RPMI8226 (cell line): ENCODE measurements at places on chromosomes 3 and 15.
A peak's percentile ranks its signal among the peaks of the same experiment; 100 is the strongest.

DNA sequence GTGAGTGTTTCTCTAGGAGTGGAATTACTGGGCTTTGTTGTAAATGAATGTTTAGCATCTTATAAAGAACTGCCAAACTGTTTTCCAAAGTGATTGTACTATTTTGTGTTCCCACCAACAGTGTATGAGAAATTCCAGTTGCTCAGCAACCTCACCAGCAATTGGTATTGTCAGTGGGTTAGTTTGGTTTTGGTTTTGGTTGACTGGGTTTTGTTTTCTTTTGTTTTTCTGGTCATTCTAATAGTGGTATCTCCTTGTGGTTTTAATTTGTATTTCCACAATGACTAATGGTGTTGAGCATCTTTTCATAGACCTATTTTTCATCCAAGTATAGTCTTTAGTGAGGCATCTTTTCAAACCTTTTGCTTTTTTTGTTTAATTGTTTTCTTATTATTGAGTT, 27.1 kb downstream of the FILIP1L start:
- no peak for DNase-seq

GRCh38 chr15:91133511-91133910, 33.5 kb downstream of the SV2B start:
- DNase-seq, result no peak

GRCh38 chr3:10228248-10228950, 19.9 kb upstream of the TATDN2 start:
- DNase-seq, result no peak

DNA sequence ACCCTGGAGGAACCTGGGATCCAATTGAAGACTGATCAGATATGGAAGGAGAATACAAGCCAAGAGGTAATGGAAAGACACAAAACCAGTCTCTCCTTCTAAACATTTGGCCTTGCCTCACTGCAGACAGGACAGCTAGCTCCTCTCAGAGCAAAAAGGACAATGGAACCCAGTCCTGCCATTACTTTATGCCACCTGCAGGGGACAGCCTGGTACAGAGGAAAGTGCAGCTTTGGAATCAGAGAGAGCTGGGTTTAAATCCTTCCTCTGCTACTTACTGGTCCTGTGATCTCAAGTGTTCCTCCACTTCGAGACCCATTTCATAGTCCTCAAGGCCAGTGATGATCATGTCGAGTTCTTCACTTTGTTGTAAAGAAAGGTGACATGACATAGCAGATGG, 159.4 kb upstream of the SMAD3 start:
- no peak for DNase-seq

GRCh38 chr15:26325495-26325894, 447.4 kb downstream of the GABRB3 start:
- no peak for DNase-seq

DNA sequence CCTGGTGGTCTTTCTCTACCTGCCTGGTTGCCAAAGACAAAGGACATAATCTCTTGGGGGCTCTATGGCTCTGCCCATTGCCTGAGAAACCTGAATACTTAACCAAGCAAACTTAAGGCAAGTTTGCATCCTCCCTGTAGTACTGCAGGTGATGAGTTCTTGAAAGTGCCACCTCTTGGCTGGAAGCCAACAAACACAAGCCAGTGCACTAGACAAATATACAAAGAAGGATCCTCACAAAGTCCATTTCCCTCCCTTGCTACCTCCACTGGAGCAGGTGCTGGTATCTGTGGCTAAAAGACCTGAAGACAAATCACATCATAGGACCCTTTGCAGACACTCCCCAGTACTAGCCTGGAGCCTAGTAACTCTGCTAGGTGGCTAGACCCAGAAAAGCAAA, 772.3 kb downstream of the SI start:
- peak; percentile 26 for DNase-seq

DNA sequence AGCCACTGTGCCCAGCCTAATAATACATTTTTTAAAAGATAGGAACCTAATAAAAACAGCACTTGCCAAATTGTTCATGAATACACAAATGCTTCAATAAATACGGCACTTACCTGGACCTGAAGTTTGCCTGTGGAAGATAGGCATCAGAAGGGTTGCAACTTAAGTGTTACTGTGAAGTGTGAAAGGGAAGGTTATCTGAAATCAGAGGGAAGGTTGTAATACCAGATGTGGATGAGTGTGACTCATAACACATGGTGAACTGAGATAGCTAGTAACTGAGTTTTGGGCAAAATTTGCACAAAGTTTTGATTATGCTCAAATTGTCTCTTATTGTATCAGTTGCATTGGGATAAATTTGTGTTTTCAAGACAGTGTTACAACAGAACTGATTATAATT, 68.0 kb downstream of the ATP11B start:
- no peak for DNase-seq

- DNase-seq, result no peak
Observed at GRCh38 chr15:40618023-40618422, 24.0 kb downstream of the KNL1 start.

- no peak for DNase-seq
Observed at GRCh38 chr15:35466476-35466875, 79.5 kb downstream of the DPH6 start.
